ENCODE measurements at places on chromosomes 4 and X.

DNA sequence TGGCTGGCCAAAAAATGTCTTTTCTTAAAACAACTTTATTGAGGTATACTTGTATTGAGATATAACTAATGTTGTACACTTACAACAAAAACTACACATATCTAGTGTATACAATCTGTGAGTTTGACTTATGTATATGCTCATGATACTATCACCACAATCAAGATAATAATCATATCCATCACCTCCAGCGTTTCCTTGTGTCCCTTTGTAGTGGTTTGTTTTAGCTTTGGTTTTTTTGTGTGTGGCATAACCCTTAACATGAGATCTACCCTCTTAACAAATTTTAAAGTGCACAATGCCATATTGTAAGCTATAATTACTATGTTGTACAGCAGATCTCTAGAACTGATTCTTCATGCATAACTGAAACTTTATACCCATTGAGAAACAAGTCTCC, 13.4 kb upstream of the PCSK1N start:
- no peak for DNase-seq

DNA sequence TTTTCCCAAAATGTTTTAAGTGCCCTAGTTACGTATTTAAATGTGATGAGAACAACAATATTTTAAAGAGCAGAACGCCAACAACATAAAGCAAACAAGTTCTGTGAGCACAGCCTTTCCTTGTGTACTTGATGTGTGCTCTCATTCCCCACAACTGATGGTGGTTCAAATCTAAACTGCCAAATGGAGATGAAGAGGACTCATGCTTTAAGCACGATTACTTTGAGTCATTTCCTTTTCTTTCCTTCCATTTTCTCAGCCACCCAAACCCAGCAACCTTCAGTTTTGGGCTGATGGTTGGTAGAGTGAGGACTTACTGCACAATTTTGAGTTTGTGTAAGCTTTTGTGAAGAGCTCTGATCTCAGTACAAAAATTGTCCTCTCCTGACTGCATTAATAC, 1.7 kb downstream of the NSD2 start:
- DNase-seq = peak; percentile 49

DNA sequence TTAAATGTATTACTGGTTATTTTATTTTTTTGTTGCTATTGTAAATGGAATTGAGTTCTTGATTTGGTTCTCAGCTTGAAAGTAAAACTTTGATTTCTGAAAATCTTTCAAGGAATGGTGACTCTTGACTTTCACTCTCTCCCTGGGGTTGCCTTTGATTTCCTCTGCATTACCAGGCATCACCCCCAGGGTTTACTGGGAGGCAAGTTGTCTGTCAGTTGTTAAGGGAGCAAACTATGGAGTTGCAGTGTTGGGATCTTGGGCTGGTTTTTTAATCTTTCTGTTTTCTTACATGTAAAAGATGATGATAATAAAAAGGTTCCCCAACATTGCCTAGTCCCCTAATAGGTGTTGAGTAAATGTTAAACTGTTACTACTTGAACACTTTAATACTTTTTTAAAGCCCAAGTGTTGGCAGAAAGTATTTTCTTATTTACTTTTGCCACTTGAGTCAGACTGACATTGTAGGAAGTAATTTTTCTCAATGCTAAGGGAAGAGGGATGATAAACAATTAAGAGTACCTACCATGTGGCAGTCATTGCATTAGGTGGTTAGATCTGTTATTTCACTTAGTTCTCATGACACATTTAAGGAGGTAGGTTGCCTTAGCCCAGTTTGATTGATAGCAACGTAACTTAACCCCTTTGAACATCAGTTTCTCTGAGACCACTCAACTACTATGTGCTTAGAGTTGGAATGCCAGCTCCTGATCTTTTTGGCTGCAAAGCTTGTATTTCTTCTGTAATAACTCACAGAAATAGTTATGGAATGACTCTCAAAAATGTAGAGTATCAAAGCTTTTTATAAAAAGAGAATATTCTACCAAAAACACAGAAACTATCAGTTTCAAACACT, 67.1 kb downstream of the DCLK2 start:
- DNase-seq = no peak

- peak; percentile 46 for DNase-seq
Observed at GRCh38 chr4:99847362-99847976, 30.8 kb downstream of the DAPP1 start.

- DNase-seq = no peak
Observed at GRCh38 chrX:83160096-83160495, 348.0 kb upstream of the POU3F4 start.

- no peak for DNase-seq
Observed at GRCh38 chr4:150217192-150217591, 138.9 kb downstream of the DCLK2 start.

DNA sequence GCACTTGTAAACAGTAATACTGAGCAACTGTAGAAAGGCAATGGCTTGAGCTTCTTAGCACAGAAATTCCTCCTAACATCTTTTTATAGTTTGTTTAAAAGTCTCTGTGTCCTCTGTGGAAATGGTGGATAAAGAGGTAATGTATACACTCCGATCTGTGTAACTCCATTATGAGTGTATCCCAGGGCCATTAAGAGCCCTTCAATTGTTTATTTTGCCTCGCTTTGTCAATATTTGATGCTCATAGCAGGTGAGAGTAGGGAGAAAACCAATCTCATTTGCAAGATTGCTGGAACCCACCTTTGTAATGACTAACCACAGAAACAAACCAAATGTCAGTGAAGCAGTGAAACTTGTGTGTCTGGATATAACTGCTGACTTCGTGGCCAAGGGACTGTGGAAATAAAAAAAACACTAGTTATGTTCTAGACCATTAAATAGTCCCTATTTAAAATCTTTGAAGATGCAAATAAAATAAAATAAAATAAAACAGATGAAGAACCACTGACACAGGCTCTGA, 598.2 kb upstream of the BOD1L1 start:
- no peak for DNase-seq

GRCh38 chr4:176498617-176499256, 179.0 kb downstream of the SPCS3 start:
- no peak for DNase-seq

GRCh38 chr4:182478475-182478874, 235.3 kb downstream of the TENM3 start:
- DNase-seq = no peak

DNA sequence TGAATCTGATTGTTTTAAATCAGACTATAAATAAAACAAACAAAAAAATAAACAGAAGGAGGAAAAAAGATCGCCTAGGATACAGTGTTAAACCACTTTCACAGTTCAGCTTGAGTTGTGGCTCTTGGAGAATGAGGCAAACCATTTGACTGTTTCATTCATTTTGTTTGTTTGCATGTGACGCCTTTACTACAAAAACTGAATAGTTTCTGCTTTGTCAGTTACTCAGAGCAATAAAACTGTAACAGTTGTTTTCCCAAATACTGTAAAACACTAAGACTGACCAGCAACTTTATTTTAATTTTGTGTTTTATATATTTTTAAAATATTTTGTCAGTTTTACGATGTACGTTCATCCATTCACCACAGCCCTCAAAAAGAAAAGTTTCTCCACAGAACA, 214.5 kb downstream of the FBXW7 start:
- DNase-seq = no peak

GRCh38 chr4:140158365-140159030, 4.5 kb upstream of the MAML3 start:
- no peak for DNase-seq

- no peak for DNase-seq
Observed at GRCh38 chr4:84750960-84751283, 168.0 kb downstream of the CDS1 start.

DNA sequence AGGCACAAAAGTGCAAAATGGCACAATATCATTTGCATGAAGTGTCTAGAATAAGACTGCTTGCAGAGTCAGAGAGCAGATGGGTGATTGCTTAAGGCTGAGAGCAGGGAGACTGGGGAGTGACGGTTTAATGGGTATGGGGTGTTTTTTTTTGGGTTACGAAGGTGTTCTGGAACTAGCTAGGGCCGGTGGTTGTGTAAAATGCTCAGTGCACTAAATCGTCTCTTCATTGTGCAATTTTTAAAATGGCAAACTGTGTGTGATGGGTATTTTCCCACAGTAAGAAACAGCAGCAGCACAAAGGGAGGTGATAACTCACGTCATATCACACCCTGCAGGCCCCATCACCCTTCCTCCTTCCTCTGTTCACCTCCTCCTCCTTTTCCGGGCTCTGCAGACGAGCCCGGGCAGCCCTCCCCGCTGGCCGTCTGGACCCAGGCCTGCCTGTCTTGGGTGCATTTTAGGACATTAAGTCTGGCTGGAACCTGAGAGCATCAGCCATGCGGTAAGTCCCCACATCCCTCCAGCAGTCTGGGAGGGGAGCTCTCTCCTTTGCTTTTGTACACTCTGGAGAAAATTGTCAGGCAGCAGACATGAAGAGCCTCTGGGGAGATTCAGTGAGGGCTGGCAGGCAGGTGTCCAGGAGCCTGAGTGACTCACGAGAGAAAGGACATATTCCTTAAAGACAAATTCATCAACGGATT, 42.7 kb downstream of the ASMT start:
- DNase-seq = peak; percentile 48

DNA sequence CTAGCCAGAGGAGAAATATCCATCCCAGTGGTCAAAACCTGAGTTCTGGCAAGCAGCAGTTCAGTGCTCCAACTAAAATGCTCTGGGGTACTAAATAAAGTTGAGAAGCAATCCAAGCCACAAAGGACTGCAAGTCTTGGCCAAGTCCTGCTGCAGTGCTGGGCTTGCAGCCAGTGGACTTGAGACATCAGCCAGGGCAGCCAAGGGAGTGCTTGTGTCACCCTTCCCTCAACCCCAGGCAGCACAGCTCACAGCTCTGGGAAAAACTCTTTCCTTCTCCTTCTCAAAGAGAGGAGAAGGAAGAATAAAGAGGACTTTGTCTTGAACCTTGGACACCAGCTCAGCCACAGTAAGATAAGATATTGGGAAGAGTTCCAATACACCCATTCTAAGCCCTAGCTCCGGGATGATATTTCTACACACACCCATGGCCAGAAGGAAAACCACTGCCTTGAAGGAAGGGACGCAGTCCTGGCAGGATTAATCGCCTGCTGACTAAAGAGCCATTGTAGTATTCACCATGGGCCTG, 99.8 kb downstream of the PTCHD1 start:
- no peak for DNase-seq

- DNase-seq = no peak
Observed at GRCh38 chr4:81659051-81659450, 187.3 kb upstream of the RASGEF1B start.

- no peak for DNase-seq
Observed at GRCh38 chr4:171612907-171613306, 200.3 kb upstream of the GALNTL6 start.

DNA sequence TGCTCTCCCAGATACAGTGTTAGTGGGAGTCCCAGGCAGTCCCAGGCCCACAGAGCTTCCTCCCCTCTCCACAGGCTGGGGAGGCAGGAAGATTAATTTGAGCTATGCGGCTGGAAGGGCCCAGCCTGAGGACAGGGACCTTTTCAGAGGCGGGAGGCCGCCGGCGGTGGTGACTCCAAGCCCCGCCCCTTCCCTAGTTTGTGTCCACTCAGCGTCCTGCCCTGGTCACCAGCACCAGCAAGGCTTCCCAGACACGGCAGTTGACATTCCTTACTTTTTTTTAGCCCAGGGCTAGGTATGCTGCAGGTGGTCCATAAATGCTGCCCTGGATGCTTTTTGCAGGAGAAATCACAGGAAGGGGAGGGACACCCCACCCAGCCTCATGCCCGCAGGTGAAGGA, 67.7 kb upstream of the LRPAP1 start:
- DNase-seq = no peak

DNA sequence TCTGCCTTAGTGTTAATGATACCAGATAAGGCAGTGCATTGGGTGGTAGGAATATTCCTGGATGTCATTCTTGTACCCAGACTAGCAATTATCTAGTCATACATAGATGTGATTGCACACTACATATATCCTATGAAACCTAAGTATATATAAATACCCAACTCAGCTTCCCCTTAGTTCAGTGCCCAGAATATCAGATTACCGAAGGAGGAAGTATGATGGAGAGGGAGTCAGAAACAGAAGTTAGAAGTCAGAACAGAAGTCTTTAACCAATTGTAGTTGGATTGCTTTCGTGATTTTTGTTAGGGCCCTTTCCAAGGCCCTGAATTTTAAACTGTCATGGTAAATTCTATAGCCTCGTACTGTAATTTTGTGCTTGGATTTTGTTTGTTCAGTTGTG, 42.9 kb downstream of the MOB1B start:
- DNase-seq = no peak

- DNase-seq = no peak
Observed at GRCh38 chr4:169523796-169524195, 88.6 kb downstream of the NEK1 start.

- DNase-seq = no peak
Observed at GRCh38 chrX:106467422-106467821, 144.4 kb upstream of the RADX start.

DNA sequence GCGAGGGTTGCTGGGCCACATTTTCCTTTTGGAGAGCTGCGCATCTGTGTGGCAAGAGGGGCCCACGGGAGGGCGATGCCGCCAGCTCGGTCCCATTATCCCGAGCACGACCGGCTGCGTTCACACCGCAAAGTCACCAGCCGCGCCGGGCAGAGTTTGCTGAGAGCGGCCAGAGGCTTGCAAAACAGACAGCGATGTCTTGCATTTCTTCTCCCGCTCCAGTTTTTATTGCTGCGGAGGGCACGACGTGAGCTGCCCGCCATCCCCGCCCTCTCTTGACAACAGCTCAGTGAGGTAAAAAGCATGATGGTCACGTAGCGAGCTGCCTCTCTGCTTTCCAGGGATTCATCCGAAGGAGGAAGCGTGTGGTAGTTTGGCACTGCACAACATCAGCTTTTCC, 102.1 kb upstream of the TENM3 start:
- no peak for DNase-seq

GRCh38 chr4:13430834-13431568, 53.1 kb downstream of the RAB28 start:
- DNase-seq = no peak

GRCh38 chr4:29153642-29154041, 1566.5 kb upstream of the PCDH7 start:
- DNase-seq = no peak

DNA sequence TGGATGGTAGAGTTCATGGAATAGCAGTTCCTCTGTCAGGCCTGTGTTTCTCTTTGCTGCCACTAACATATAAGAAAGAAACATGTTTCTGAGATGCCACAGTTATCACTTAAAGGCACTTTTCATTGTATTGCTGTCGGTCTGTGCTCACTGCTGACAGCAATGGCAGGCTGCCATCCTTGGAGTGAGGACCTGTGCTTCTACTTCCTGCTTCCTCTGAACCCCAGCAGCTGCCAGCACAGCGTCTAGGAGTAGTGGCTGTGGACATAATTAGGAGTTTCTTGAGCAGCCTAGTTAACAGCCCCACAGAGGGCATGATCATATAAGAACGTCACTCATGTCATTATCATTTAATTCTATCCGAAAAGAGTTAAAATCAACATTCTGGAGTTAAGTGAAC, 30.5 kb downstream of the F11 start:
- DNase-seq = no peak

DNA sequence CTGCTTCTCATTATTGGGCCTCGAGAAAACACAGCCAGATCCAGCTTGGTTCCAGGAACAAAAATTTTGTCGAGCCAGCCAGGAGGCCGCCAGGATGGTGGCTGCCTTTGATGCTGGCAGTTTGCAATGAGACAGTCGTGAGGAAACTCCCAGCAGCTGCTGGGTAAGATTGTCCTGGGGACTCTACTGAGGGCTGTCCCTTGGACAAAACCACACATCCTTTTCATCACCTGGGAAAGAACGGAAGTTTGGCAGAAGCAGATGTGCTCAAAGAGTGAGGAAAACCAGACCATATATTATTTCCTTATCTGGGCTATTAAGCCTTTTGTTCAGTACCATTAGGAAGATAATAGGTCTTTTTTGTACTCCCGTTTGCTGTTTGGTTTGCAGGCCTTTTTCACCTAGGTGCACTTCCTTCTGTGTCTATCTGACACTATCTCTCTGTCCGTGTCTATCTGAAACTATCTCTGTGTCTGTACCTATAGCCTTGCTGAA, 13.4 kb upstream of the PAPSS1 start:
- DNase-seq = no peak
